ENCODE measurements at places on chromosomes 3 and 15. TPM values are rescaled to one million over a fixed set of nuclear protein-coding genes. Genes with fewer than 3 reads are reported as not detected.

- H3K27ac ChIP-seq: no peak overlapping the region
- H3K36me3 ChIP-seq: no peaks in the 10 kb centered on the region
- no peaks in the 10 kb centered on the region for H3K4me1 ChIP-seq
- H3K4me3 ChIP-seq: no peak overlapping the region
- DNase-seq: no peak
These were observed 153.8 kb downstream of the RAP2B start for GRCh38 chr3:153315781-153316180.

- peak overlapping the region; percentile 63 for H3K27ac ChIP-seq
- peak; percentile 89 for DNase-seq
- H3K27me3 ChIP-seq: no peaks in the 10 kb centered on the region
These were observed 38.2 kb downstream of the MB21D2 start for GRCh38 chr3:192879346-192880031.

DNA sequence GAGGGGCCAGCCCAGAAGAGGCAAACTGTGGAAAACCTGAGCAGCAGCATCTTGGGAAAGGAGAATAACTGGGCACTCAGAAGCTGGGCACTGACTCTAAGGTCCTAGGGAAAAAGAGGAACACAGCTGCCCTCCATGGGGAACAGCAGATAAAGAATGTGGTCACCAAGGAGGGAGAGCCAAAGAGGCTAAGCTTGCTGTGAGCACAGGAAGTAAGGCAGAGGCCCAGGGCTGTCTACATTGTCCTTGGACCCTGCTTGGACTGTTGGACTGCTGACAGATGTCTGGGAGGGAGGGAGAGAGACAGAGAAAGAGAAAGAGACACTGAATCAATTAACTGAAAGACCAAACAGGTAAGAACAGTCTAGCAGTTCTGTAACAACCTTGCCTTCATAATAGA is 4.5 kb upstream of the MNS1 start:
- no peaks in the 10 kb centered on the region for H3K27me3 ChIP-seq
- H3K27ac ChIP-seq: no peak overlapping the region
- no peak overlapping the region for H3K4me3 ChIP-seq
- no peak for DNase-seq

- H3K4me1 ChIP-seq: peaks cover under 1% of the 10 kb centered on the region
- no peaks in the 10 kb centered on the region for H3K27me3 ChIP-seq
- no peak overlapping the region for H3K4me3 ChIP-seq
- no peaks in the 10 kb centered on the region for H3K36me3 ChIP-seq
- H3K27ac ChIP-seq: no peak overlapping the region
These were observed 25.2 kb downstream of the NOX5 start for GRCh38 chr15:69039516-69040225.

- H3K36me3 ChIP-seq: no peaks in the 10 kb centered on the region
- no peak for DNase-seq
- no peak overlapping the region for H3K27ac ChIP-seq
These were observed 935.0 kb downstream of the ROBO1 start for GRCh38 chr3:78832785-78833204.

DNA sequence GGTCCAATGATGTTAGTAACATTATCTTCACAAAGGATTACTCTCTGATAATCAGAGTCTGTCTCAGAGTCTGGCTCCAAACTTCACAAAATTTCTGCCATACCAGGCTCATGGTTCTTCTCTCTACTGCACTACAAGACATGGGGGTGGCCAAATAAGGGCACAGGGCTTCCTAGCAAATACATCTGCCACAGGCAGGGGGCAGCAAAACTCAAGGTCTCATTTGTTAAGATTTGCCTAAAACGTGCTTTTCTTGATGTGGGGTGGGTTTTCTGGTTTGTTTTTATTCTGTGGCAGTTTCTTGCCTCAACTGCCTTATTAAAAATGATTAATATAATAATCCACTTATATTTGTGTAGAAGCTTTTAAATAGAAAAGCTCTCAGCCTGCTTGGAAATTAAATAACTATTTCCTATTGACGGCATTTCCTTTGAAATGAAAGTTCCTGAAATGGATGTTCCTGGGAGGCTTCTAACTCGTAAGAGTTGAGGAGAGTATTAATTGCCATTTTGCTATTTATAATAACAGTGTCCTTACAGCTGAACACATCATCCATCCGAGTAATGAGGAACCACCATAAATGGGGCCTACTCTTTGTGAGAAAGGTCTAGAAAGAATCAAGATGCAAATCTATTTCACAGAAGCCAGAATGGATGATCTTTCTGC is 53.8 kb downstream of the SST start:
- H3K27me3 ChIP-seq: peaks cover 24% of the 10 kb centered on the region
- no peaks in the 10 kb centered on the region for H3K36me3 ChIP-seq
- no peak overlapping the region for H3K27ac ChIP-seq
- H3K4me1 ChIP-seq: no peaks in the 10 kb centered on the region

- no peaks in the 10 kb centered on the region for H3K27me3 ChIP-seq
- no peak overlapping the region for H3K27ac ChIP-seq
- H3K4me3 ChIP-seq: no peak overlapping the region
- no peak for DNase-seq
- H3K4me1 ChIP-seq: peaks cover 8% of the 10 kb centered on the region
- no peaks in the 10 kb centered on the region for H3K36me3 ChIP-seq
These were observed 94.1 kb downstream of the TCF12 start for GRCh38 chr15:57012556-57012955.

- H3K4me1 ChIP-seq: no peaks in the 10 kb centered on the region
- peaks cover 8% of the 10 kb centered on the region for H3K36me3 ChIP-seq
- H3K4me3 ChIP-seq: no peak overlapping the region
- DNase-seq: no peak
- H3K27me3 ChIP-seq: no peaks in the 10 kb centered on the region
- H3K27ac ChIP-seq: no peak overlapping the region
These were observed 32.2 kb downstream of the ARMC8 start for GRCh38 chr3:138219255-138219654.

GRCh38 chr3:70861855-70862254 is 549.4 kb upstream of the MDFIC2 start:
- no peaks in the 10 kb centered on the region for H3K27me3 ChIP-seq
- H3K4me3 ChIP-seq: no peak overlapping the region
- H3K36me3 ChIP-seq: no peaks in the 10 kb centered on the region
- no peak for DNase-seq
- no peaks in the 10 kb centered on the region for H3K4me1 ChIP-seq

DNA sequence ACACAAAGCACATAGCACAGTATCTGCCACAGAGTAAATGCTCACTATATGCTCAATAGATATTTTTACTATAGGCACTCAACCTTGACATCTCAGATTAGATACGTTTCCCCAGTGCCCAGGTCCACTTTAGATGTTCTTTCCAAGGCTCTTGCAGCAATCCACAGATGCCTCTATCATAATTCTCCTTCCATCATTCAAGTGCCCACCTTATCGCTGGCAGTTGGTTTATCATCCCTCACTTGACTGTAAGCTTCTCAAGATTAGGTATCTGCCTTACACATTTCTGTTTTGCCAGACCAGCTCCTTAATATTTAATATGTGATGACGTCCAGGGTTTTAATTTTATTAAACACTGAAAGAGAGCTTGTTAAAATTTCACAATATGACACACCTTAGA is 8.6 kb downstream of the NCEH1 start:
- H3K4me3 ChIP-seq: no peak overlapping the region
- DNase-seq: no peak
- H3K36me3 ChIP-seq: no peaks in the 10 kb centered on the region

- H3K36me3 ChIP-seq: no peaks in the 10 kb centered on the region
- H3K27ac ChIP-seq: no peak overlapping the region
- peaks cover 13% of the 10 kb centered on the region for H3K4me1 ChIP-seq
- H3K4me3 ChIP-seq: no peak overlapping the region
These were observed 21.9 kb upstream of the APH1B start for GRCh38 chr15:63255489-63255990.

GRCh38 chr15:74243431-74243830 is 7.3 kb downstream of the CCDC33 start:
- no peak overlapping the region for H3K27ac ChIP-seq
- peaks cover 46% of the 10 kb centered on the region for H3K4me1 ChIP-seq
- no peak overlapping the region for H3K4me3 ChIP-seq

- no peaks in the 10 kb centered on the region for H3K27me3 ChIP-seq
- no peaks in the 10 kb centered on the region for H3K4me1 ChIP-seq
- no peak overlapping the region for H3K27ac ChIP-seq
- DNase-seq: no peak
- H3K36me3 ChIP-seq: no peaks in the 10 kb centered on the region
These were observed 618.5 kb upstream of the BCHE start for GRCh38 chr3:166455744-166456143.

DNA sequence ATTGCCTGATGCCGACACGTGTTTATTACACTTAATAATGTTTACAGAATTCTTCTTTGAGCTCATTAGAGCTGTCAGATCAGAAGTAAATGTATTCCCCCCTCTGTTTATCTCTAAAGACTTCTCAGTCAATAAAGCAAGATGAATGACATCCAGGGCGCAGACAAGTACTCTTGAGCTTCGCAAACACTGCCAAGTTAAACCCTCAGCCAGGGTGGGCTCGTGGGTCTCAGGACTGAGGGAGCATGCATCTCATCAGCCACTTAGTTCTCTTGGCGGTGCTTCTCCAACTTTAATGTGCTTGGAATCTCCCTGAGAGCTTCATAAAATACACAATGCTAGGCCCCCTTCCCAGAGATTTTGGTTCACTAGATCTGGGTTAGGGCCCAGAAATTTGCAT is 333.9 kb upstream of the THRB start:
- H3K27me3 ChIP-seq: peaks cover 9% of the 10 kb centered on the region
- H3K4me1 ChIP-seq: no peaks in the 10 kb centered on the region
- H3K4me3 ChIP-seq: no peak overlapping the region
- no peak for DNase-seq
- no peaks in the 10 kb centered on the region for H3K36me3 ChIP-seq

DNA sequence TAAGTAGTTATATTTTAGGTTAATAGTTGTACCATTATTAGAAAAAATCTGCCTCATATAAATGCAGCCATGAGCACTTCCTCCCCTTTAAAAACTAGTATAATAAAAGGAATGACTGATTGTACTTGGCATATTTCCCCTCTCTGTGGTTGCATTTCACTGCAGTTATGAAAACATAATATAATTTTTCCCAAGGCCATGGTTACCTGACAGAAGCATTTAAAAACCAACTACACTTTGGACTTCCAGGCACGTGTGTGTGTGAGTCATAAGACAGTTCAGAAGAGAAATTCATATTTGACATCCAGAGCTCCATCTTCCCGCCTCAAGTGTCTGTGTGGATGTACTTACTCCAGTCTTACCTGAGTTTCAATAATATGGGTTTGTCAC is 828.2 kb upstream of the CFAP20DC start:
- no peak for DNase-seq
- H3K4me3 ChIP-seq: no peak overlapping the region
- no peaks in the 10 kb centered on the region for H3K36me3 ChIP-seq
- H3K4me1 ChIP-seq: no peaks in the 10 kb centered on the region

GRCh38 chr3:127408684-127409420 is 121.0 kb upstream of the PRR20G start:
- H3K4me1 ChIP-seq: peaks cover 8% of the 10 kb centered on the region
- no peaks in the 10 kb centered on the region for H3K36me3 ChIP-seq
- peaks cover under 1% of the 10 kb centered on the region for H3K27me3 ChIP-seq
- no peak overlapping the region for H3K27ac ChIP-seq
- no peak overlapping the region for H3K4me3 ChIP-seq

DNA sequence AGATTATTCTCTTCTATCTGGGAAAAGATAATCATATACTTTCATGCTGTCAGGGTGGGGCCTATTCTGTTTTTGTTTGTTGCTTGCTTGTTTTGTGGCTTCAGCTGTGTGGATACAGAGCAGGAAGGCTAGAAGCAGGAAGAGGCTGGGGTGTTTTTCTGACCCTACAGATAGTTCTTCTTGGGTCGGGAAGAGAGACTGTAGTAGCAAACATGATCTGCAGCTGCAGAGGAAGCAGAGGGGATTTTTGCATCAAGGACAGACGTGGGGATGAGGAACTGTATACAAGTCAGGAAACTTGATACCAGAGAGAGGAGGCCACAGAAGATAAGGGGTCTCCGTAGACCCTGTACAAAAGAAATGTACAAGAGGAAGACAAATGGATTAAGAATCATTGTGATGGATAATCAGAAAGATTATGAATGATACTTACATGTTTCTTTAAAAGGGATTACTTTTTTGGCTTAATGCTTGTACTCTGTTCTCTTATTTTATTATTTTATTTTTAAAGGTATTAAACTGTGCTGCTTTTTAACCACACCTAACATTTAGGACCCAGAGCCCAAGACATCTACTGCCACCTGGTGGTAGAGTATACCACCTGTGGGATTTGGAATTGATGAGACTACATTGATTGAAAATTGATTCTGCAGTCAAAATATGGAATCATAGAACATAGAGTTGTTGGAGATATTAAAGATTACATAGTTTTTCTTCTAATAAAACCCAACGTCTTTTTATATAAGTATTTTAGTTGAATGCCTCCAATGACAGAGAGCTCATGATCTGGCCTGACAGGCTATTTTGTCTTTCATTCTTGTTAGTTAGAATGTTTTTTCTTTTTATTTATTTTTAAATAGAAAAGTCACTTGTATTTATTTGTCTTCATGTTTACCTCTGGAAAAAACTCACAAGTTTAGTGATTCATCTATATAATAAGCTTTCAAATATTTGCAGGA is 87.3 kb upstream of the ROPN1 start:
- H3K36me3 ChIP-seq: no peaks in the 10 kb centered on the region
- no peaks in the 10 kb centered on the region for H3K4me1 ChIP-seq
- DNase-seq: peak; percentile 22
- peaks cover 64% of the 10 kb centered on the region for H3K27me3 ChIP-seq
- no peak overlapping the region for H3K27ac ChIP-seq

The TMEM207 gene
- not detected for total RNA-seq

The CHRFAM7A gene
- 7.4 TPM for total RNA-seq

The CERS3 gene
- not detected for total RNA-seq

The RAB5A gene
- total RNA-seq: 45.0 TPM

The TXNRD3 gene
- 19.3 TPM for total RNA-seq

Measured in HCT116 (cell line).